ENCODE measurements at places on chromosomes 2 and 18.

GRCh38 chr2:171056307-171056706 is 104.4 kb downstream of the TLK1 start:
- DNase-seq: no peak

- DNase-seq: no peak
Measured at GRCh38 chr2:146131048-146131447, 1611.1 kb upstream of the ZEB2 start.

DNA sequence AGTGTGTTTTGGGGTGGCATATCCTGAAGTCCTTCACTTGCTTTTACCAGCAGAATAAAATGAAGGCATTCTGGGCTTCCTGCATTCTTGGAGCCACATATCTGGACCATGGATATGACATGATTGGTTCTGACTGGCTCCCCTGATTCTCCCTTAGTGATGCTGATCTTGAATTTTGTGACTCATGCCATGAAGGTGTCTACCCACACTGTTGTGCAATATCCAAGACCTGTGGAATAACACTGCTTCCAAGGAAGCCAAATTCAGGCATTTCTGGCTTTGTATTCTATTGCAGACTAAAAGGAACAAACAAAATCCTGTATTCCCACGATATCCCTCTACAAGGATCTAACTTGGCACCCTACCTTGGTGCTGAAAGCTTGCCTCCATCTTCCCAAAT is 125.8 kb downstream of the LYPD6B start:
- DNase-seq: no peak

DNA sequence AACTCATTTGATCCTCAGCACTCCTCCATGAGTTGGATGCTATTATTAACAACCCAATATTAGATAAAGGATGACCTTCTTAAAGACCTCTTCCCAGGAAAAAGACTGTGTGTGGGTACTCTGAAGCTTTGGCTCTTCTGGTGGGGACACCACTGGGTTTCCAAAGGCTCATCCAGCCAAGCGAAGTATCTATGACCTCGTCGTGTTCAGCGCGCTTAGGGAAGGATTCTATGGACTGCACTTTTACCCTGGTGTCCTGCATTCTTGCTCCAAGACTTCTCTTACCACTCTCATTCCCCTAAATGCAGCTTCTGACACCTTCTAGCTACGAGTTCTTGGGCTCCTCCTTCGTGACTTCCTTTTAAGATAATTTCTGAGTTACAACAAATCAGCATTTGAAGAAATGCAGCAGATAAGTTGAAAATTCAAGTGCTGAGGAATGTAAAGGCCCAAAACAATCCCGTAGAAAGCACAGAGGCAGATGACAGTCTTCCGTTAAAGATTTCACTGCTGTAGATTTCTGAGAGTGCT is 673 bp upstream of the HNMT start:
- DNase-seq: no peak

DNA sequence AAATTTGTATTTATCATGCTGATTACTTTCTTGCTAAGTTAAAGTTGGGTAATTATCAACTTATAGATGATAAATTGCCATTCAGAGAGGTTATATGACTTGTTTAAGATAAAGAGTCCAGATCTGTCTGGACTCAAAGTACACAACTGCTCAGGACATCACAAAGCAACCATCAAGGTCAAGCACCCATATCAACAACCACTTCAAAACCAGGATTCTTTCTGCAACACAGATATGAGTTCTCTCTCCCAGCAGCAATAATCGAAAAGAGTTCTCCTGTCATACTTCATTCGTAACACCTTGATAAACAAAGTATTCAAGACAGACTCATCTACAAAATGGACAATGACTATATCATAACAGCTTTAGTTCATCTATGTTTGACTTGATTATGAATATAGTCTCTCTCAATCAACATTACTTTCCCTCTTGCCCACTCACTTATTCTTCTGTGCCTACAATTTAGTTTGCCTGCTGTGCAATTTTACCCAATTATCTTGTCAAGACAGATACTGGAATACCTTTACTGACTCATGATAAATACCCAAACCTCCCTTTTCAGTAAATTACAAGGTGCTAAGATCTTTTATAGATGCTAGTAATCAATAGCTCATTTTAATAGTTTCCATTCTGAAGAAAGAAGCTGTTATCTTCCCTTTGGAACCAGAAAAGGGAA is 281.8 kb downstream of the NBAS start:
- DNase-seq: no peak

DNA sequence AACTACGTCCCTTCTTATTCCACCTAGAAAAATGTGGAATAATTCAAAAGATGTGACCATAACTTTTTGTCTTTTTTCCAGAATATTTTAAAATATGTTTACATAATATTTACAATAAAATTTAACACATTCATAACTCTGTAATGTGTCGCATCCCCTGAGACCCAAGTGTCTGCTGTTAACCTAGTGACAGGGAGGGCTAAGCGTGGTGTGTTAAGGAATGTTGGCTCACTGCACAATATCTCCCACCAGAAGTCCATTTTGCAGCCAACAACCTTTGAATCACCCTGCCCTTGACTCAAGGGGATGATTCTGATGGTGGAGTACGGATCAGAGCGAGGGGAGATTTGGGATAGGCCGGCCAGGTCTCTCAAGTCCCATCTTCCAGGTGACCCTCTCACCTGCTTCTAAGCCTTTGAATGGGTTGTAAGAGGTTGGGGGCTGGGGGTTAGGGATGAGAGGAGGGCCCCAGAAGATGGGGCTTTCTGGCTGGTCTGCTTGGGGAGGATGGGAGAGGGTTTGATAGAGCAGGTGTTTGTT is 43.3 kb downstream of the SERTAD2 start:
- DNase-seq: no peak

GRCh38 chr18:7322817-7323485 is 92.1 kb downstream of the LRRC30 start:
- no peak for DNase-seq

GRCh38 chr2:28662468-28663181 is 89.0 kb upstream of the PPP1CB start:
- no peak for DNase-seq

- no peak for DNase-seq
Measured at GRCh38 chr18:59799383-59800015, 100.3 kb upstream of the PMAIP1 start.
